ENCODE measurements at places on chromosomes 12 and 14.
A peak's percentile ranks its signal among the peaks of the same experiment; 100 is the strongest.

- no peak for DNase-seq
Measured at GRCh38 chr12:91179315-91179714, 3.3 kb downstream of the DCN start.

DNA sequence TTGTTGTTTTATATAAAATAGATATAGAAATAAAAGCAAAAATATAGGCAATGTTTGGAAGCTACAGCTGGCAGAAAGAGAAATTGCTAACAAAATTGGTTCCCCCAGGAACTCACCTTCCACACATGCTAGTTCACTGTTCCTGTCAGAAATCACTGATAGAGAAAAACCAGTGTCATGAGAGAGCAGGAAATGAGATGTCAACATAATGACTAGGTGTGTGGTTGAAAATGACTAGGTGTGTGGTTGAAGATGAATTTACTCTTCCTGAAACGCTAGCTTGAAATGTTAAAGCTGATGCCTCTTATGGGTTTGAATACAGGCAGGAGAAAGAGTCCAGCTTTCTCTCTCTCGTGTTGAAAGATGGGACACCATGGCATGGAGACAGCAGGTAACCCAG lies 216.3 kb downstream of the C12orf42 start:
- no peak for DNase-seq

GRCh38 chr14:64937171-64937820 lies 5.2 kb downstream of the GPX2 start:
- no peak for DNase-seq

DNA sequence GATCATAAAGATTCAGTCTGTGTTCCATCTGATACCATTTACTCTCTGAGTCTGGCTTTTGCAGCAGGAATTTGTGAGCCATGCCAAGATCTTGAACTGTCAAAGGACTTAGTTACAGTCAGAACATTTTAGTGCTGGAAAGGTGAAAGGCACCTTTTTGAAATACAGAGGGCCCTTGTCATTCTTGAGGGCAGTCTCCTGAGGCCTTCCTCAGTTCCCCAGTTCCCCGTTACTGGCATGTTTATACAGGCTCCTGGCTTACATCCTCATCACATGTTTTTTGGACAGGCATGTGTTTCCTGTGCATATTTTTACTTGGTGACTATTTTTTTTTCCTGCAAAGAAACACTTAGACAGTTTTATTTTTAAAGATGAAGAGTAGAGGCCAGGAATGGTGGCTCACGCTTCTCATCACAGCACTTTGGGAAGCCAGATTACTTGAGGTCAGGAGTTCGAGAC lies 21.0 kb downstream of the CFAP54 start:
- DNase-seq = no peak

DNA sequence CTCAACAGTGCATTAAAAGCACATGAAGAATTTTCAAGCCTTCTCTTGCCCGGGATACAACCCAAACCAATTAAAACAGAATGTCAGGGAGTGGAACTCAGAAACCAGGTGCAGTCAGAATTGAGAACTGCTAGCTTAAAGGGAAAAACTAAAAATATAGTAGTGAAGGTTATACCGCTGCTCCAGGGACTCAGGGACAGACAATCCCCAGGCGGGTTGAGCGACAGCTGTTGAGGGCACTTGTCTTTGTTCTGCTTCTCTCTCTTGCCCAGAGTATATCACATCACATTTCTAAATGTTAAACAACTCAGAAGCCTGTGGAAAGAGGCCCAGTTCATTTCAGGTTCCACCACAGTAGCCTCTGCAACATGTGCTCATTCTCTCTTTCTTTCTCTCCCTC lies 93.1 kb downstream of the SLC5A8 start:
- no peak for DNase-seq

- DNase-seq = no peak
Measured at GRCh38 chr14:70782361-70782760, 27.0 kb downstream of the MAP3K9 start.

DNA sequence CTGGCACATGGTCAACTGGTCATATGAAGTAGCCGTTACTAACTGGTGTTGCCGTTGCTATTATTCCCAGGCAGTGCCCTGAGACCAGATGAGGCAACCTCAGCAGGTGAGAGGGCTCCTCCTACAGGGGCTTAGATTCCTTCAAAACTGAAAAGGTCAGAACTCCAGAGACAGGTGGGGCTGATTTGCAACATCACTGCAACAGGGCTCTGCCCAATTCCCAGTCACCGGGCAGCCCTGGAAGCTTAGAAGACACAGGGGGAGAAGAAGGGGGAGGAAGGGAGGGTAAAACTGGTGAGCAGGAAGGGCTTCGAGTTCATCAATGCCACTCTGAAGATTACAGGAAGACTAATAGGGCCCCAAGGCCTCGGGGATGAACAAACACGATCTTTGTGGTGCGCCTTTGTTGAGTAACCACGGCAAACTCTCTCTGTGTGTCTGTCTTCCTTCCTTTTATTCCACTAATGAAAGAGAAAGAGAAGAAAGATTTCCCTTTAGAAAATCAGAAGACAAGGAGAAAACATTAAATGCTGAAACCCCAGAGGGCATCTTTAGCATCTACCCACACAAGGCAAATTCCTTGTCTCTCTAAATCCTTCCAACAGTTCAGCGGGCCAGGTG lies 749.1 kb upstream of the TBX3 start:
- DNase-seq = no peak

DNA sequence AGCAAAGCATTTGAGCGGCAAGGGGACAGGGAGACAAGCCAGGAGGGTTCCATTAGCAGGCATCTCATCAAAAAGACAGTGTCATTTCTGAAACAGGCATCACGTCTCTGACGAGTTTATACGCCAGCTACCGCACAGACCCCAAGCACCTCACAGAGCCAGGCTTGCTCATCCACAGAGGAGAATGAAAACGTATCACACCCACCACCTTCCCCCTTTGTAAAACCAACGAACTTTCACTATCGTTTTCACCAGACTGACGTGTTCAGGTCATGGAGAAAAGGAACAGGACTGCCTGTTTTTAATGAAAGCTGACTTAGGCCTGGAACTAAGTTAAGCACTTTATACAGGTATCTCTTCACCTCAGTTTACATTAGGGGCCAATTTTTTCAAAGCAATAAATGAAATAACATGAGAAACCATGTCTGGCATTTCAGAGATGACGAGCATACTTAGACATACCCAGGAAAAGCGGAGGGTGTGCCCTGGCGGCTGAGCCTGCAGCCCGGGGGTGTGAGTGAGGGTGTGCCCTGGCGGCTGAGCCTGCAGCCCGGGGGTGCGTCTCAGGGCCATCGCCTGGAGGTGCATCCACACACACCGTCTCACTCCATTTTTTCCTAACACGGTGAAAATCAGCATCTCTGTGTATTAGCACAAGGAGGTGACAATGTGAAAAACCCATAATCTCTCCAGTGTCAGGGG lies 41.9 kb downstream of the STX2 start:
- DNase-seq = no peak

- DNase-seq = no peak
Measured at GRCh38 chr12:28388879-28389278, 198.6 kb downstream of the CCDC91 start.

DNA sequence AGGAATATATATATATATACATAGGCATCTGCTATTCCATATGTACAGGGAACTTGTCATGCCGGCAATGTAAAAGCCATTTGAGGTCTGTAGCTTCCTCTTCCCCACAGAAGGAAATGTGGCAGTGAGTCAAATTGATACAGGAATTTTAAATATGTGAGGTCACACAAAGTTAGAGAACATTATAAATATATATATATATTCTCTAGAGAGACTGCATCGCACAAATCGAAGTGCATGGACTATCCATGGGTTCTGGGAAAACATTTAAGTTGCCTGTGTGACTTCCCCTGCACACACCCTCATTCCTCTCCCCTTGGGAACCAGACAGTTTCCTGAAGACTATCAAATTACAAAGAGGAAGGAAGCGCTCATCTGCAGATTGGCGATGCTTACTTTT lies 100.9 kb upstream of the CCDC91 start:
- no peak for DNase-seq

- no peak for DNase-seq
Measured at GRCh38 chr14:65789363-65789762, 376.8 kb downstream of the FUT8 start.

DNA sequence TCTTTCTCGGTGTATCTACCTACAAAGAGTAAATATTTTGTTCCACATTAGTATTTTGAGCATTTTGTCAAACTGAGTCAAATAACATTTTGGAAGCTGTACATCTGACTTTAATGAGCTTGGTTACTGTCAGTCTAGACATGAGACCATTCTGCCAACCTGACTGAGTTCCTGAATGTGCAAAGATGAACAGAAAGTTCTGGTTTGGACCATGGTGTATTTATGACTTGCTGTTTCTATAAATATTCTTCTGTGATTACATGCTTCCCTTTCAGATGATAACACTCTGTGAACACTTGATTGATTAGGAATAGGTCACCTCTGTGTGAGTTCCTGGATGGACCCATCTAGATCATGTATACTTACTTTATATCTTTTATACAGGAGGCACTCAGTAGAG lies 827.8 kb downstream of the VRK1 start:
- DNase-seq = no peak

DNA sequence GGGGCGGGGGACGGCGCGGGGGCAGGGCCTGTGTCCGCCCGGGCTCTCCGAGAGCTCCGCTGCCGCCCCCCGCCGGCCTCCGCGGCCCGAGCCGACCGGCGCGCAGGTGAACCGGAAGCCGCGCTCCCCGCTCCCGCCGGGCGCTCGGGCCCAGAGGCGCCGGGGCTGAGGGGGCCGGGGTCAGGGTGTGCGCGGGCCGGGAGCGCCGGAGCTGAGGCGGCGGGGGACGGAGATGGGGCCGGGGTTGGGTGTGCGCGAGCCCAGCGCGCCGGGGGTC lies 431 bp downstream of the HIP1R start:
- DNase-seq = no peak

DNA sequence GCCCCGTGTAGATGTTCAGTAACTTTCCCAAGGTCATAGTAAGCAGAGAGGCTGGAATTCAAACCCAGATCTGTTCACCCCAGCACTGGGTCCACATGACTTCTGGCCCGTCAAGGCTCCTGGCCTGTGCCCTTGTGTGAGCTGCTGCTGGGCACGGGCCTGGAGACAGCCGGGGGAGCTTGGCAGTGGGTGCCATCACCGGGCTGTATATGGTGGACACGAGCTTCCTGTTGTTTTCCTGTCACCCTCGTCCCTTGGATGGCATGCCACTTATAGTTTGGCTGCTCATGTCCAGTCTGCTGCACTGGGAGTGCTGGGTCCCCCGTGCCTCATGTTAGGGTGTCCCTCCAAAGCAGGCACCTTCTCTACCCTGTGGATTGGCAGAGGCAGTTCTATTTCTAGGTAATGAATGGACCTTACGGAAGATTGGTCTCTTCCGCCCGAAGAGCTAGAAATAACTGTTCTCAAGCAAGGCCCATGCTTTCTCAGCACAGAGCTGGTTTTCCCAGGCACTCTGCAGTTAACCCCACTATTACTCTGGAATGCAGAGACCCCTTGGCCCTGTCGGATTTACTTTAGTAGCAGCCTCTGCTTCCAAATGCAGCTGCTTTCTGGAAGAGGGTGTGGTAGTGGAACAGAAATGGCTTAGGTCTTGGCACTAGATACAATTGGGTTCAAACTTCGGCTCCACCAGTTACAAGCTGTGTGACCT lies 44.3 kb downstream of the ELK3 start:
- no peak for DNase-seq

- DNase-seq = peak; percentile 24
Measured at GRCh38 chr14:104137297-104138097, 890 bp upstream of the KIF26A start.

DNA sequence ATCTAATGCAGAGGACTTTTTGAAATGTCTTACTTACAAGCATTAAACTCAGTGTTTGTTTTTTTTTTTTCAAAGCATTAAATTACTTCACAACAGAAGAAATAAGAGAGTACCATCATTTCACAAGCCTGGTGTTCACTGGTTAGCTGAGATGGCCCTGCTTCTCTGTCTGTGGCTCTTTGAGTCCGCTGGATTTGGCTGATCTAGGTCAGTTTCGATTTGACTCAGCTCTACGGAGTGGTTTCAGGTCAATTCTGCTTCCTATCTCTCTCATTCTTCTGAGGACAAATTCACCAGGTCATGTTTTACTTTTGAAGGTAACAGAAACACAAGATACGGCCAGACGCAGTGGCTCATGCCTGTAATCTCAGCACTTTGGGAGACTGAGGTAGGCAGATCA lies 1066.1 kb downstream of the FLRT2 start:
- DNase-seq = no peak

GRCh38 chr12:67595365-67595764 lies 53.2 kb upstream of the DYRK2 start:
- DNase-seq = no peak

DNA sequence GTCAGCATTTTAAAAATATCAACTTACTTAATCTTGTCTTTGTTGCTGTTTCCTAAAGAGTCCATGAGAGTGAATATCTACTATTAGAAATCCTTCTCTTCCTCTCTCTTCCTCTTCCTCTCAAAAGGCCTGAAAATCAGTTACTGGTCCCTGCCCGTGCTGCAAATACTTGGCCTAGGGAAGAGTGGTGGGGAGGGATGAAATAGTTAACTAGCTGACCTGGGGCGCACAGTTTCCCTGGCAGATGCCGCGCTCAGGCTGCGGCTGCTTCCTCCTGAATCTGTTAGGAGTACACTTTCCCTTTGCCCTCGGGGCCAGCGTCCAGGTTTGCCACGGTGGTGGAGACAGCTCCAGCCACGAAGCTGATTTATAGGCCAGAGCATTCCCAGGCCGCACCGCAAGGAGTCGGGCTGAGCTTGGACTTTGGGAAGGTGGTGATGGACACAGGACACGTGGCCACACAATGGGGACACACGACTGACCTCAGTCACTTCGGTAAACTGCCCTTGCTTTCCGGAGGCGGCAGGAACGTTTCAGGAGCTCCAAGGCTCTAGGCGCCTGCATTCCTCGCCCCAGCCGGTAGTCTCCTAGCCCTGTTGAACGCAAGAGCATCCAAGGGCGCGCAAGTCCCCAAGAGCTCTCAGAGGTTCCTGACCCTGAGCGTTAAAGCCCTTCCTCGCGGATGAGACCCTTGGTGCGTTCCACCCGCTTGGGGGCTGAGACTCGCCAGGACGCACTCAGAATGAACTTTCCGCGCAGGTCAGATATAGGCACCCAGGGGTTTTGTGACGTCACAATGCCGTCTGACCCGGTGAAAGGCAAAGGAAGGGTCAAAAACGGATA lies 7.1 kb upstream of the ASCL1 start:
- no peak for DNase-seq

DNA sequence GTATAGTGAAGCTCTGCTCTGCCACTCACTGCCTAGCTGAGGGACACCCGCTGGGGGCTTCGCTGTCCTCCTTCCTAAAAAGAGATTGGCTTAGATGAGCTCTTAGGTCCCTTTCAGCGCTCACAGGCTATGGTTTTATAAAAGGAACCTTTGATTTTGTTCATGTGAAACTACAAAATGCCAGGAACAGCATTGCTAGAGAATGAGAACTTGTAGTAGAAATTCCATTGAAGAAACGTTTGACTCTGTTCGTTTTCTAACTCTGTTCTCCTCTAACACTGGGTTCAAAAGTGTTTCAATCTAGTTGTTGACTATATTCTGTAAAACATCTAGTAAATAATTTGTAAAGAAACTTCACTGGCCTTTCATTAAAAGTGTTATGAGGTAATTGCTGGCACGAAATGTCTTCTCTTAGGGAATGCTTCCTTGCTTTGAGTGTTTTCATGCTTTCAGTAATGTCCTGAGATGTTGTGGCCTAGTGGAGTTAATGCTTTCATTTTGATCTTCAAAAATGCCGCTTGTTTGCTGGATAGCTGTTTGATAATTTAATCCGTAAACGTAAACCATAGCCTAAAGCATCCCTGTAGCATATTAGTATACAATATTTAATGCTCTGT lies 1.6 kb downstream of the MARK3 start:
- no peak for DNase-seq
